Lung (tissue), 17 donors: ENCODE measurements at places on chromosomes 2 and 18.
A peak's percentile ranks its signal among the peaks of the same experiment; 100 is the strongest.

DNA sequence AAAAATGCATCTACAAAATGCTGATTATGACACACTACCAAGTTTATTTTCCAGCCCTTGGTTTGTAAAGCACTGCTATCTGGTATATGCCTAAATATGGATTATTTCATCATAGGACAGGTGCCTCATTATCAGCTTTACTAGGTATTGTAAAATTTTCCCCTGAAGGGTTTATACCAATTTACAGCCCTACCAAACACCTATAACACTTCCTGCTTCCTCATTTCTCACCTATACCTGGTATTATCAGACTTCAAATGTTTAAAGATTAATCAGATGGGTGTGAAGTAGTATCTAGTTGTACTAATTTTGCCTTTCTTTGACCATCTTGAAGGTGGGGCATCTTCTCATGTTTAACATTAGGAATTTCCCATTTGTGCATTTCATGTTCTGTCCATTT lies 26.8 kb downstream of the RMND5A start:
- DNase-seq = no peak

GRCh38 chr2:207938886-207939285 lies 86.4 kb downstream of the PLEKHM3 start:
- no peak for DNase-seq

DNA sequence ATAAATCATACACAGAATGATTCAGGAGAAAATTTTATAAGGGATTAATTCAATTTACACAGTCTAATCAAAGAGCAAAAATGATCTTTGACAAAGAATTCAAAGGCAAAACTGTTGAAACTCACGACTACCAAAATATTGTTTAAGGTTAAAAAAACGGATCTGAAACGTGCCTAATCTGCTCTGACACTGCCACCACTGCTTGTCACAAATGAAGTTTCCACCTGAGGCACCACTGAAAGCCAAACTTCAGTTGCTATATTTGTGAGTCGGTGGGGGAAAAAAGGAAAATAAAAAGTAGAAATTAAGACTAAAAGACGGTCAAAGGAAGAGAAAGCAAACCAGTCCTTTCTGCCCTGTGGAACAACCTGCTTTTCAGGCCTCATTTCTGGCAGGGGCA lies 140.6 kb upstream of the DNMT3A start:
- DNase-seq = no peak

- peak; percentile 100 for DNase-seq
Observed at GRCh38 chr18:56083097-56083521, 495.1 kb upstream of the TCF4 start.

- DNase-seq = no peak
Observed at GRCh38 chr2:118350621-118351020, 262.4 kb downstream of the INSIG2 start.

DNA sequence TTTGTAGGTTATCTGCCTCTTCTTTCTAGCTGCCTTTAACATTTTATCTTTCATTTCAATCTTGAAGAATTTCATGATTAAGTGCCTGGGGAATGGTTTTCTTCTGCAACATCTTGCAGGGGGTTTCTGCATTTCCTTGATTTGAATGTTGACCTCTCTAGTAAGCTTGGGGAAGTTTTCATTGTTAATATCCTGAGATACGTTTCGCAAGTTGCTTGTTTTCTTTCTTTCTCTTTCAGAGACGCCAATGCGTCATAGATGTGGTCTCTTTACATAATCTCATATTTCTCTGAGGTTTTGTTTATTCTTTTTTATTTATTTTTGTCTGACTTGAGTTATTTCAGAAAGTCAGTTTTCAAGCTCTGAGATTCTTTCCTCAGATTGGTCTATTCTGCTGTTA lies 225.7 kb downstream of the XIRP2 start:
- DNase-seq = no peak

GRCh38 chr18:29962579-29962978 lies 1080.0 kb downstream of the DSC3 start:
- no peak for DNase-seq

GRCh38 chr2:2542316-2542715 lies 211.2 kb upstream of the MYT1L start:
- no peak for DNase-seq

DNA sequence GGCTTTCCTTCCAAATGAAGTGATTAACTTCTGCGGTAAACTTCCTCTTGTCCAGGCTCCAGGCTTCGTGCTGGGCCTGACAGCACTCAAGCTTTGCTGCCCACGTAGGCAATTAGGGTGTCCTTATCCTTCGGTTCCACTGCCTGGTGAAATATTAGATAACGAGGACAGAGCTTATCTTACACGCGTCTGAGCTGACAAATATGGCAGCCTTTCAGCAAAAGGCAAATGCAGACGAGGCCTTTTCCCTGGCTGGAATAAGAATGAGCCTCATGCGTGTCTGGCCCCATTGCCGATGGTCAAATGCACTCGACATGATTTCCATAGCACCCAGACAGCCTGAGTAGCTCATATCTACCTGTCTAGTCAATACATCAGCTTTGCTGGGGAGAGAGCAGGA lies 141.5 kb downstream of the FAM210A start:
- DNase-seq = no peak

GRCh38 chr2:36203366-36203765 lies 152.2 kb upstream of the CRIM1 start:
- DNase-seq = no peak

DNA sequence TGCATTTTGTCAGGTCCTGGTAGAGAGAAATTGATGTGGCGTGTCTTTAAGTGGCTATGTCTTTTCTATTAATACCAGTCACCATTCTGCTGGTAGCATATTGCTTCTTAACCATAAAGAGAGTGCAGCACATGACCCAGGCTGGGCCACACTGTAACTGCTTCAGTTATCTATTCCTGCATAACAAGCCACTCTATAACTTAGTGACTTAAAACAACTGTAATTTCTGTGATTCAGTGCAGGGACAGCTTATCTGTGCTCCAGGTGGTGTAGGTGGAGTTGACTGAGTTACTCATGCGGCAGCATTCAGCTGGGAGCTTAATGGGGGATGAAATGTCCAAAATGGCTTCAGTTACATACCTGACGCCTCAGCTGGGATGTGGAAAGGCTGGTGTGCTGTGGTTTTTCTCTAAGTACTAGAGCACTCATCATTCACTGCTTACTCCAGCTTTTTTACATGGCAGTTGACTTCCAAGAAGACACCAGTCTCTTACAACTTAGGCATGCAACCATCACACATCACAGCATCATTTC lies 742.4 kb downstream of the SATB2 start:
- no peak for DNase-seq

DNA sequence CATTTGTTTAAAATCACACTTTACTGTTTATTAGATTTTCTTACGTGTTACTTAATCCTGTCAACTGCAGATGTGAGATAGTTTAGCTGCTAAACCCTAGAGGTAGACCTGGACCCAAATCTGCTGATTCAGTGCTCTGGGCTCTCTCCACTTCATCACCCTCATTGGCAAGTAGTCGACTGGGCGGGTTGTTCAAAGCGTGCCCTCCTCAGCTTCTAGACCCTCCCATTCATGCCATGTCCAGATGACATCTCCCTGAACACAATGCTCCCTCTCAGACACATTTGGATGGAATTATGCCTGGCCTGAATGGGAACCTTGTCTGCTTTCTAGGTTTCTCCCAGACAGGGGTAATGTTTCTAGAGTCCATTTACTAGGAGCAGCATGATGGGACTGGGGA lies 43.7 kb downstream of the RPIA start:
- DNase-seq = no peak
